ENCODE measurements at places on chromosomes 5 and 9.

DNA sequence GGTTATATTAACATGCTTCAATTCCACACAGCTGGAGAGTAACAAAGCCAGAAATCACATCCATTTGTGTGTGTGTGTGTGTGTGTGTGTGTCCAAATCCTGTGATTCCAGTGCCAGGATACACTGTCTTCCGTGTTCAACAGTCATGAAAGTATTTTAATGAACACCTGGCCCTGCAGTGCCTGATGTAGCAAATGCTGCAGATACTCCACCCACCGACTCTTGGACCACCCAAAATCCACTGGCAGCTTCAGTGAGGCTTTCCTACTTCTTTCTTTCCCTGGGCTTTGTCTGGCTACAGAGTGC, 13.1 kb upstream of the INSYN2B start:
- no peak for DNase-seq

DNA sequence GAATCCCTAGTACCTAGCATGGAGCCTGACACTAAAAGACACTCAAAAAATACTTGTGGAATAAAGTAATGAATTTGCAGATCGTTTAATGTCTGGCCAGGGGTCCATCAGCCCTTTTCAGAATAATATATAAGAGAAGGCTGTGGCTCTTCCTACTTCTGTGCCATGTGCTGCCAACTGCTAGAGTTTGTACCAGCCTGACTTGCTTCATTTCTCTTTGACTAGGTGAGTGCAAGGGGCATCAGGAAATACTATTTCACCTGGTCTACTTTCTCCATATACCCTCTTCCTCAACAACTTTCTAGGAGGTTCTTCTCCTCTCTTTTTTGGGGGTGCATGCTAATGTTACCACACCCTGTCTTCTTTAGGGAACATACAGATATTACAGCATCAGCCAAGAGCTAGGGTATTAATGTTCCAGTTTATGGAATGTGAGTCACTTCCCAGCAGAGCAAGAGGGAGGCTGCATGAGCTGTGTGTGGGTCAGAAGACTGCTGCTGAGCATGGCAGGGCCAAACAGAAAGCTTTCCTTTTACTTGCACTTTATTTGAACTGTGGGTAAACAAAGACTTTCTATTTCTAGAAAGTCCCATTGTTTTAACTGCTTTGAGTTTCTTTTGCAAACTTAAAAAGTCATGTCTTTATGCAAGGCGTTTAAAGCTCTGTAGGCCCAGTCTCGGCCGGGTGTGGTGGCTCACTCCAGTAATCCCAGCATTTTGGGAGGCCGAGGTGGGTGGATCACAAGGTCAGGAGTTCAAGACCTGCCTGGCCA, 158.9 kb downstream of the ADAMTSL1 start:
- DNase-seq = no peak

GRCh38 chr5:83011985-83012384, 65.2 kb downstream of the TMEM167A start:
- no peak for DNase-seq

DNA sequence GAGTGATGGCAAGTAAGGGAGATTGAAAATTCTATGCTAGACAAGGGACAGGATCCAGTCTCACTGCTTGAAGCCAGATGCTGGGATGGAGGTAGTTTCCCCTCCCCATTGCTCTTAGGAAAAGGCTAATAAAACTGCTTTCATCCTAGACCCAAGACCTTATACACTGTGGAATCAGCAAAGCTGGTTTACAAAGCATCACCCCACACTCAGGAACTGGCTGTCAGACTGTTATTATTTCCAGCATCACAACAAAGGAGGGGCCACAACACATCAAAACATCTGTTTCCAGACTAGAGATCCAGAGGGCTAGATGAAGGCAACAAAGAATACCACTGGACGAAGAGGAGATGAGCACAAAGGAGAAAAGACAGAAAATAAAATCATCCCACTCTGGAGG, 364.6 kb upstream of the PTGER4 start:
- no peak for DNase-seq

DNA sequence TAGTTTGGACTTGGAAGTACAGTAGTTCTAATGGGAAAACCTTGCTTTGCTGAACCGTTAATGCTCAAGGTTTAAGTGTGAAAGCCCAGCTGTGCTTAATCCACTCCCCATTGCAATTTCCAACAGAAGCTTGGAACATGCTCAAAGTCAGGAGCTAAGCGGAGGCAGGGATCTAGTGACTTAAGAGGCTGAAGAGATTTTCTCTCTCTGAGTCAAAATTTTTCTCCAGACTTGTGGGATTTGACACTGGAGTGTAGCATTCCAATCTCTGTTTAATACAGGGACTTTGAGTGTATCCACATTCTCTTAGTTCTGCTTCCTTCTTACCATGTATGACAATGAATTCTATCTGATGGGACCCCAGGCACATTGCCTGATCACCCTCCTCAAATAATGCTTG, 471.8 kb downstream of the KIF4B start:
- no peak for DNase-seq

- DNase-seq = no peak
These were observed 765.3 kb downstream of the MTRR start for GRCh38 chr5:8634219-8634618.

- no peak for DNase-seq
These were observed 106.6 kb downstream of the COL23A1 start for GRCh38 chr5:178483620-178484019.

DNA sequence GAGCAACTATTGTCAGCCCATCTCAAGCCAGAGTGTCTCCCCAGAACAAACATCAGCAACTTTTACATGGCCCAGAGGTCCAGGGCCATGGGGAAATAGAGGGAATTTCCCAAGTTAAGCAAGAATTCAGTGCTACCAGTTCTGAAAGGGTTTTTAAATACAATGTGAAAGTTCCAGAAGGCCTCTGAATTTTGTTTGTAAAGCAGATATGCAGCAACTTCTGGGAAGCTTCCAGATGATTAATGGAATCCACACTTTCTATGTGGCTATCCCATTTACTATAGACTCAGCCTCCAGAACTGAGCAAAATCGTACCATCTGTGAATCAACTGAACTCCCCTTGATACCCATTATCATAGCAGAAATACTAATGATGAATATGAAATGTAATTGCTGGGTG, 93.8 kb downstream of the FEM1C start:
- DNase-seq = no peak

- DNase-seq = peak; percentile 46
These were observed 6.4 kb downstream of the ARRDC1 start for GRCh38 chr9:137611623-137612609.

GRCh38 chr9:68627594-68627993, 77.4 kb upstream of the PIP5K1B start:
- no peak for DNase-seq

DNA sequence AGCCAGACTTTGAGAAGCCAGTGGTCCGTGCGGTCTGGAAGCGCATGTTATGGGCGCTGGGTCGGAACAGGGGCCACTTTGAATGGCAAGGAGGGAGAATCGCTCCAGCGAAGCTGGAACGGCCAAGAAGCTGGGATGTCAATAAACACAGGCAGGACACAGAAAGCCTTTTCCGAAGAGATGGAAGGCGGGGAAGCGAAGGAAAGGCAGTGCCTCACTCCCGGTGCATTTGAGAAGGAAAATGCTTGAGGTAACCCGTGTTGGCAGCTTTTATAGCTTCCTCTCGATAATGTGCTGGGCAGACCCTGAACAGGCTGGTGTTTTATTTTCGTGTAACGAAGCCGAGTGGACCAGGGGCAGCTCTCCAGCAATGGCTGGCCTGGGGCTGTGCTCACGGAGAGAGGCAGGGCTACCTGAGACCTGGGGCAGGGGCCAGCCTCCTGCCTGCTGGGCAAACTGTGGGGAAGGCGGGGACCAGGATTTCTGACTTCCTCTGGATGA, 84.2 kb upstream of the SPRY4 start:
- no peak for DNase-seq

GRCh38 chr9:87778996-87779395, 53.1 kb downstream of the CTSL start:
- no peak for DNase-seq

DNA sequence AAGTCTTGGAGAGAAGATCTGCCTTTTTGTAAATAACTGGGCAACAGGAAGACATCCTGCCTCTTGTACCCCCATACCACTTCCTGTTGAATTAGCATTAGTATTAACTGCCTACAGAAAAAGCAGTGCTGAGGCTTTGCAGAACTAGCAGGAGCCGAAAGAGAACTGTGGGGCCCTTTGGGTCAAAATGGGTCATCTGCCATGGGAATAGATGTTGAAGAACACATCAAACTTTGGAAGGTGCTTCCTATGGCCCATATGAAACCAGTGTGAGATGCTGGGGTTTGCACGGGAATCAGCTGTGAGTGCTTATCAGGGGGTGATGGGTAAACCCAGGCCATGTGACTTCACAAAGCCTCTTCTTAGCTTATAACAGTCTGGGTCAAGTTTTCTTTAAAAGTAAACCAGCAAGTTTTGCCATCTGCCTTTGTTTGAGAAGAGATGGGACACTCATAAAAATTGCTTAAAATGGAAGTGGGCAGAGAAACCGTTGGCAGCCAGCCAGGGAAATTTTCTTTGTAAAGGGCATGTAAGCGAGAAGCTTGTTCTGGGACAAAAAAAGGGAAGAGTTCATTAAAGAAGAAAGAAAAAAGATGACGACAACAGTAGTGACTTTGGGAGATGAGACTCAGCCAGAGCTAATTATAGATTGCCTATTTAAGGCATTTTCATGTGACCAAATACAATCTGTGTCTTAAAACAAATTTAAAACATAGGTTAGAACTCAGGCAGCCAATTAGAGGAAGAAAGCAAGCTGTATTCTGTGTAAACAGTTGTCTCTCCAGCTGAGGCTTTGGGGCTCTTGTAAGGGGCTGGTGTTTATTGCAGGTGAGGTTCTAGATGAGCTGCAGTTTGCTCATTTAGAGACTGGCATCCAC, 4.4 kb downstream of the SLC25A25 start:
- DNase-seq = no peak

- DNase-seq = no peak
These were observed 380.1 kb downstream of the IRX2 start for GRCh38 chr5:2371419-2371710.

DNA sequence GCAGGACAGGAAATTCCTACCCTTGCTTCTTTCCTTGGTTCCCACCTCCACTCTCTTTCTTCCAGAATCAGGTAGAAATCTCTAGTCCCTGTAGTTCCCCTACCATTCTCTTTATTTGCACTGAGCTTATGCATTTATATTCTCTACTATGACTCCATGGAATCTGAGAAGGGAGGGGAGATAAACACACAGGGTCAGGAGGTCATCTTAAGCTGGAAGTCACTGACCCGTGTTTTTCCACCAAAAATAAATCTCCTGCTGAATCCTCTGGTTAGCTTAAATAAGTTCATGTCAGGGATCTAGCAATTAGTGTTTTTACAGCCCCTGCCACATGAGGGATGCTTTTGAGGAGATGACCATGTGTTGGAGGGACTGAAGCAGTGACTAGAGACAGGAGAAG, 3.7 kb downstream of the ACTL7B start:
- DNase-seq = no peak

- no peak for DNase-seq
These were observed 136.9 kb upstream of the KLF9 start for GRCh38 chr9:70551396-70551795.

GRCh38 chr5:100746730-100747129, 156.4 kb downstream of the ST8SIA4 start:
- DNase-seq = no peak

GRCh38 chr9:101737705-101738565, 512 bp downstream of the GRIN3A start:
- no peak for DNase-seq

- DNase-seq = no peak
These were observed 19.7 kb downstream of the CYSTM1 start for GRCh38 chr5:140194662-140195061.

DNA sequence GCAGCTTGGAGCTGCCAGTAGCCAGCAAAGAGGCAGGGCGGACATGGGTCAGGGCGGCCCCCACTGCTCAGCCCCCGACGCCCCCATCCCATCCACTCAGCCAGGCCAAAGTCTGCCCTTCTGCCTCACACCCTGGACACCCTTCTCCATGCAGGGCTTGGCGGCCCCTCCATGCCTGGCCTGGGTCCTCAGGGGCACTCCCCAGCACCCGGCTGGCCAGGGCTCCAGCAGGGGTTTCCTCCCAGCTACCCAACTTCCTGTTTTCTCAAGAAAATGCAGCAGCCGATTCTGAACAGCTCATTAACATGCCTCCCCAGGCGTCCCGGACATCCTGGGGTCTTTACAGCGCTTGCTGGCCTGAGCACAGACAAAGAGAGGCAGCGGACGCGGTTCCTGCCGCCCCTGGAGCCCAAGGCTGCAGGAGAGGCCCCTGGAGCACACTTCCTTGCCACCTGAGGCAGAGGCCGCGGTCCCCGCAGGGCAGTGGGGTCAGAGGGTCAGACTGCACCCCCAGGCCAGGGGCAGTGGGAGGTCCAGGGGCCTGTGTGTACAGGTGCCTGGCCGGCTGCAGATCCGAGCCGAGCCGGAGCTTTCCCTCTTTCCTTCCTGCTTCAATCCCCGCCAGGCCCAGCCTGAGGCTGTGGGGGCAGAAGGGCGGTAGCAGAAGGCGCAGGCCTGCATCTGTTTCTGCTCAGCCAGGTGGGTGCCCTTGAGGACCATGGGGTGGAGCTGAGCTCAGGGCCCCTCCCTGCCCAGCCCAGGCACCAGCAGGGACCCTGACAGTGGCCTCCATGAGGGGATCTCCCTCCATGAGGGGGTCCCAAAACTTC, 18.7 kb upstream of the NRARP start:
- peak; percentile 9 for DNase-seq

DNA sequence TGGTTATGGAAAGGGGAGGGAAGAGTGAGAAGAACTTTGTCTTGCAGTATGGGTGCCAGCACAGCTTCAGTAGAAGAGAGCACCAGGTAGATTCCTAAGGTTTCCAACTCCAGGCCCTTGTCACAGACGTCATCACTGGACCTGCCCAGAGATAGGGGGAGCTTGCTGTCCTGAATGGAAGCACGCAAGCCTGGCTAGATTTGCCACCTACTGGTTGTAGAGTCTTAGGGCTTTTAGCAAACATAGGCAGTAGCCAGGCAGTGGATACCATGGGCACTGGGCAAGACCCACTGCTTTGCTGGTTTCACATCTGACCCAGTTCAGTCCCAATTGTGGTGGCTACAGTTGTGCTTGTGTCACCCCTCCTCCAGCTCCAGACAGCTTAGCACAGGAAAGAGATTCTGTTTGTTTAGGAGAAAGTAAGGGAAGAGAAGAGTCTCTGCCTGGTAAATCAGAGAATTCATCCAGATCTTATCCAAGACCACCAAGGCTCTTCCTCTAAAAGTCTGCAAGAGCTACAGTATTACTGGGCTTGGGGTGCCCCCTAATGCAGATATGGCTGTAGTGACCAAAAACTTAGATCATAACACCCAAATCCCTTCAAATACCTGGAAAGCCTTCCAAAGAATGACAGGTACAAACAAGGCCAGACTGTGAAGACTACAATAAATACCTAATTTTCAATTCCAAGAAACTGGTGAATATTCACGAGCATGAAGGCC, 158.9 kb downstream of the HINT1 start:
- no peak for DNase-seq

DNA sequence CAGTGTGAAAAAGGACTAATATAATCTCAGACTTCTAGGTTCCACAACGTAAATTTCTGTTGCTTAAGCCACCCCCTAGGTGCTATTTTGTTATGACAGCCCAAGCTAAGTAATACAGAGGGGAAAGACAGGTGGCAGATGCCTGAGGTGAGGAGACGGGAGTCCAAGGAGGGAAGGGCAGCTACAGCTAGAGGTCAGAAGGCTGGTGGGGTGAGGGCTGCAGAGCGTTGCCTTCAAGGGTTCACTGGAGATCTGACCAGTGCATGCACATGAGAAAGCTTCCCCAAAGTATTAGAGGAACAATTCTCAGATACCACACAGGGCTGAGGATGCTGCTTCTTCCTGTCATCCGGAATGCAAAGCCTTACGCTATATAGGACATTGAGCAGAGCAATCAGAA, 104.7 kb upstream of the IRX4 start:
- DNase-seq = no peak

All from K562 (cell line).